ENCODE measurements at places on chromosomes 7 and 10. TPM values are rescaled to one million over a fixed set of nuclear protein-coding genes. Genes with fewer than 3 reads are reported as not detected.

CDK1 gene
- 3.1 TPM for total RNA-seq

AKR1C8 gene
- total RNA-seq, result 0.30 TPM

METTL27 gene
- total RNA-seq, result 7.4 TPM

ASZ1 gene
- not detected for total RNA-seq

GNAT3 gene
- not detected for total RNA-seq

KCP gene
- 2.1 TPM for total RNA-seq

NSUN5 gene
- total RNA-seq, result 20.3 TPM

TYW1 gene
- total RNA-seq, result 15.9 TPM

DNA sequence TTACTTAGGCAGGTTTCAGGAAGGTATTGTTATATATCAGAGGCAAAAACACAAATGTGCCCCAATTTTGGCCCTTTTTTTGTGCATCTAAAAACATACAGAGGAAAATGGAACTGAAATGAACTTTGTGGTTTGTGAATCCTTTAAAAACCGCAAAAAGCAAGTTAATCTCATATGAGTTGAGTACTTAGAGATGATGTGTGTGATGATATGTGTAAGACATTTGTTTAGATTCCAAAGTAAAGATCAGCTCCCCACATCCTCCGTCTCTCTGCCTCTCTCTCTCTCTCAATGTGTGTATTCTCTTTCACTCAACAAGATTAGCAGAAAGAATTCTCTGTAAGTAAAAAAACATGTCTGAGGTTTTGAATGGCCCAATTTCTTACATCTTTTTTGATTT is 201.9 kb downstream of the MALRD1 start:
- DNase-seq, result no peak

GRCh38 chr7:139991269-139991666 is 71.5 kb downstream of the PARP12 start:
- DNase-seq, result no peak

DNA sequence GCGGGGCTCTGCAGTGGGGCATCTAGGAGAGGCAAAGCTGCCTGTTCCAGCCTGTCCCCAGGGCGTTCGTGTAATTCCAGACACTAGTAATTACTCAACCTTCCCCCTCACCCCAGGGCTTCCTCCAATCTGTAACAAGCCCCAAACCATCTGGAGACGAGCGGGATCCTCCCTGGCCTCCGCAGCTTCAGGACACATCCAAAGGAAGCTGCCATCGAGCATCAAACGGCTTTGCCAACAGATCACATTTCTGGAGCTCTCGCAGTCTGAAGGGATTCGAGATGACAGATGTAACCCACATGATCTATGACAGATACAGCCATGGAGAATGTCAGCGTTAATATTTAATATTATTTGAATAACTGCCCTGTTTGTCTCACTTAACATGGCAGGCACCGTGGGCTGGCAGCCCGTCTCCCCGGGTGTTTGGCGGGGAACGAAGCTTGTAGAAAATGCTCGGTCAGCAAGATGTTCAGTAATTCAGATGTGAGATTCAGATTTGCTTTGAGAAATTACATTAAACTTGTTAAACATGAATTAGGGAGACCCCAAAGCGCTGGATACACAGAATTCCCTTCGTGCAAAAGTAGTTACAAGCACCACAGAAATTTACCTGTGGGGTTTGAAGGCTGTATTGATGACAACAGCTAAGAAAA is 108.5 kb upstream of the C7orf33 start:
- no peak for DNase-seq

GRCh38 chr7:130879191-130879590 is 145.2 kb upstream of the KLF14 start:
- no peak for DNase-seq

- DNase-seq, result peak; percentile 33
Observed at GRCh38 chr10:97182288-97182990, 3.3 kb downstream of the SLIT1 start.

- DNase-seq, result peak; percentile 42
Observed at GRCh38 chr7:158350166-158350900, 237.3 kb downstream of the PTPRN2 start.

GRCh38 chr10:59677253-59677831 is 32.3 kb downstream of the SLC16A9 start:
- DNase-seq, result no peak
